CD4-positive, alpha-beta memory T cell (primary cell): ENCODE measurements at places on chromosomes 5 and 9. TPM values are rescaled to one million over a fixed set of nuclear protein-coding genes. Genes with fewer than 3 reads are reported as not detected.

The TAF1L gene
- 0.12 TPM for total RNA-seq

The ADCY2 gene
- total RNA-seq = not detected

The FAM169A gene
- total RNA-seq = 17.1 TPM

The MAST4 gene
- 25.6 TPM for total RNA-seq

The RUFY1 gene
- 61.5 TPM for total RNA-seq

The TEX48 gene
- not detected for total RNA-seq

The CCL28 gene
- 14.6 TPM for total RNA-seq

The ARL14EPL gene
- not detected for total RNA-seq

The OMD gene
- not detected for total RNA-seq

The FOXD4L5 gene
- 0.67 TPM for total RNA-seq

The SPATA31A3 gene
- total RNA-seq = not detected

The ANKRD34B gene
- total RNA-seq = not detected

The NR4A3 gene
- 0.33 TPM for total RNA-seq

The PDZD2 gene
- total RNA-seq = 1.1 TPM

The CENPK gene
- total RNA-seq = 13.6 TPM

The FAXDC2 gene
- total RNA-seq = not detected

The ACOT12 gene
- total RNA-seq = 0.41 TPM

The ZDHHC12 gene
- 24.6 TPM for total RNA-seq

The RLN1 gene
- 5.9 TPM for total RNA-seq

The TMEM171 gene
- 0.36 TPM for total RNA-seq

The RNF224 gene
- total RNA-seq = not detected

The GNG10 gene
- total RNA-seq = 9.8 TPM

The SLC6A19 gene
- not detected for total RNA-seq

The ZBED3 gene
- total RNA-seq = 1.4 TPM

The PTGDS gene
- 5.1 TPM for total RNA-seq

The NME5 gene
- not detected for total RNA-seq

The NUTM2F gene
- total RNA-seq = not detected

The LVRN gene
- total RNA-seq = not detected

The BTNL3 gene
- total RNA-seq = not detected

The ABO gene
- not detected for total RNA-seq

The FSTL4 gene
- total RNA-seq = not detected

The OR4F3 gene
- not detected for total RNA-seq

The RNF180 gene
- not detected for total RNA-seq

The OGN gene
- not detected for total RNA-seq

The PCDHGA7 gene
- total RNA-seq = 0.44 TPM
